Muscle of arm (tissue), 14 donors: ENCODE measurements at places on chromosomes 11 and 22.

DNA sequence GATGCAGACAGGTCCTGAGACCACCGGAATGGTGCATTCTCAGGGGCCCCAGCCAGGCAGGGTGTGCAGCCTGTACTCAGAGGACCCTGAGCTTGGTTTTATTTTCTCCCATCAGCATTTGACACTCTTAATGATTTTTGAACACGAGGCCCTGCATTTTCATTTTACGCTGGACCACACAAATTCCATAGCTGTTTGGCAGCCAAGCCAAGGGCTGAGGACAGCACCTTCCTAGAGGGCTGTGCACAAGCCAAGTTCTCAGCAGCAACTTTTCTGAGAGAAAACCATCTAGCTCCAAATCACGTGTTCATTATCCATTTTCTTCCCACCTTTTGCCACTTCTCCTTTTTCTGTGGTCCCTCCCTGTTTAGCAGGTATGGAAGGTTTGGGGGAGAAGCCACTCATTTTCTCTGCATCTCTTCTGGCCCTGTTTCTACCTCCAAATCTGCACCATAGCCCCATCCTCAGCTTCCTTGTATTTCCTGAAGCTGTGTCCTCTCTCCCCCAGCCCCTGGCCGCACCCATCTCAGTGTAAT, 60.4 kb downstream of the TRAF6 start:
- no peak for DNase-seq

DNA sequence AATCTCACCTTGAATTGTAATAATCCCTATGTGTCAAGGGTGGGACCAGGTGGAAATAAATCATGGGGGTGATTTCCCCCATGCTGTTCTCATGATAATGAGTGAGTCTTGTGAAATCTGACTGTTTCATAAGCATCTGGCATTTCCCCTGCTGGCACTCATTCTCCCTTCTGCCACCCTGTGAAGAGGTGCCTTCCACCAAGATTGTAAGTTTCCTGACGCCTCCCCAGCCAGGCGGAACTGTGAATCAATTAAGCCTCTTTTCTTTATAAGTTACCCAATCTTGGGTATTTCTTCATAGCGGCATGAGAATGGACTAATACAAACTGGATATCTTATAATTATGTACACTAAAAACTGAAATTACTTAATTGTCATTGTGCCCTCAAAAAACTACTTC, 189.2 kb upstream of the API5 start:
- DNase-seq, result no peak

DNA sequence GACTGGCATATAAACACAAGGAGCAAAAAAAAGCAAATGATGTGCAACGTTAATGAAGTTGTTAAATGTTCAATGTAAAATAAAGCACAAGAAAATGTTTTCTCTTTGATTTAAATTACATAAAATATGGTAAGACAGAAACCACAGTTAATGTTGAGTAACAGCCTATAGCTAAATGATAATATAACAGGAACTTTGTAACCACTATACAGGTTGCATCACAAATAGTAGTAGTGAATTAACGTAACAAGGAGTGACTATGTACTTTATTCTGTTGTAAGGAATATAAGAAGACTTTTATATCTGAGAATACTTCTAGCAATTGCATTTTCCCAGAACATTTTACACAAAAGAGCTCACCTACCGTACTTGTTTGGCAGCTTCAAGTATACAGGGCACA, 16.9 kb downstream of the SAAL1 start:
- no peak for DNase-seq

- DNase-seq, result peak; percentile 75
These were observed 78.8 kb upstream of the BID start for GRCh38 chr22:17853073-17853472.

- no peak for DNase-seq
These were observed 1062.3 kb downstream of the LRRC4C start for GRCh38 chr11:40397141-40397540.

- DNase-seq, result no peak
These were observed 38.5 kb upstream of the RIC3 start for GRCh38 chr11:8207080-8208000.

DNA sequence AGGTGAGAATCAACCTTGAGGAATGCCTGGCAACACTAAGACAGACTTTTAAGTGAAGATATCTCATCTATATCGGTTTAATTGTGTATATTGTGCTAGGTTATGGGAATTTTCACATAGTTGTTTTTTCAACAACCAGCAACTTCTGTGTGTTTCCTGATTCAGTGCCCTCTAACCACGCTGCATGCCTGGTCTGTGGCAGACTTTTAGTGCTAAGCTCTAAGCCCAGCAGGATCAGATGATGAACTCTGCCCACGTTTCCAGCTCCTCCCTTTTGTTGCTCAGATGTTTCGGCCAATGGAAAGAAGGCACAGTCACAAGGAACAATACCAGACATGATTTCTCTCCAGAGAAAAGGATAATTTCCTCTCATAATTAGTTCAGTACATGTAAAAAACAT, 1.4 kb upstream of the VWA5A start:
- DNase-seq, result no peak

DNA sequence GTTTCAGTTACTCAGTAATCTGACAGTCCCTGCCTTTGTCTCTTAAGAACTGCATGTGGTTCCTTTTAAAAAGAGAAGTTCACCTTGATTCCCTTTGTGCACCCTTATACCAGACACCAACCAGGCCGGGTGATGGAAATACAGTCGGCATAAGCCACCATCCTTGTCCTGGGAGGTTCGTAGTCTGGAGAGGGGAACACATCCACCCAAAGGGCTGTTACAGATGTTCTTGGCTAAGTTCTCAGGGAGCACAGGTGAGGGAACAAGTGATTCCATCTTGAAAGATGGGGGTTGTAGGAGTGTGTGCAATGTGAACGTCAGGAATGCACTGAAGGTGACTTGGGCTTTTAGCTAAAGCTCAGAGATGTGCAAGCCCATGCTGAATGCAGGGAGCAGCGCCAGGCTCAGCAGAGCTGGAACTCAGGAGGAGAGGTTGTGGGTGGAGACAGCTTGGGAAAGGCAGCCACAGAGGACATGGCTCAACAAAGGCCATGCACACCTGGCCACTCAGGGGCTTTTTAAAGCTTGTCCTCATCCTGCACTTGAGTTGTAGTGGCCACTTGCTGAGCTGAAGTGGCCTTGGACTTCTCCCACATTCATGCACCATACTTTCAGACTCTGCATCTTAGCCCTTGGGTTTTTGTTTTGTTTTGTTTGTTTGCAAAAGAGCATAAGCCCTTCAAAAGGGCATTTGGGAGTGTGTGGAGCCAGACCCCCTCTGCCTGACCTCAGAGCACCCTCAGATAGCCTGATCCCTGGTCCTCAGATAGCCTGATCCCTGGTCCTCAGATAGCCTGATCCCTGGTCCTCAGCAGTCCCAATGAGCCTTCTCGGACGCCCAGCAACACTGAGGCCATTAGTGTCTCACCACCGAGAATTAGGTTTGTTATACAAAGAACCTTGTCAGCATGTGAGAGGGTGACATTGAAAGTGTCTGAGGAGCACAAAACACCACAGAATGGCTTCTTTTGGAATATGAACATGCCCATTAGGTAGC, 12.7 kb upstream of the TMA7B start:
- DNase-seq, result no peak

GRCh38 chr22:42214633-42215415, 55.6 kb downstream of the TCF20 start:
- no peak for DNase-seq

DNA sequence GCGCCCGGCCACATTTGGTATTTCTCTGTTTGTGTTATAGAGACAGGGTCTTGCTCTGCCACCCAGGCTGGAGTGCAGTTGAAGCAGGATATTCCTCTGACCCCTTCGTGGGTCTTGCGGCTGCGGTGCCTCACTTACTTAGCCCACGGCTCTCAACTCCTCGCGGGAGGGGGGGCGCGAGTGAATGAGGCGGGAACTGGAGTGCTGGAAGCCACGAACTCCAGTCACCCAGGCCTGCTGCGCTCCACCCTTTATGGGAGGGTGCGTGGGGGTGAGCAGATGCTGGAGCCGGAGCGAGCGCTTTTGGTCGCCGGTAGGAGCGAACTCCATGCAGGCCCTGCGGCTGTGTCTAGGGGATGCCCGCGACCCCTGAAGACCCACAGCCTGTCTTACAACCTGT, 1.8 kb downstream of the C11orf54 start:
- DNase-seq, result no peak

- DNase-seq, result no peak
These were observed 17.9 kb upstream of the YPEL1 start for GRCh38 chr22:21753374-21754111.

GRCh38 chr11:45597097-45597496, 68.3 kb downstream of the CHST1 start:
- DNase-seq, result no peak

DNA sequence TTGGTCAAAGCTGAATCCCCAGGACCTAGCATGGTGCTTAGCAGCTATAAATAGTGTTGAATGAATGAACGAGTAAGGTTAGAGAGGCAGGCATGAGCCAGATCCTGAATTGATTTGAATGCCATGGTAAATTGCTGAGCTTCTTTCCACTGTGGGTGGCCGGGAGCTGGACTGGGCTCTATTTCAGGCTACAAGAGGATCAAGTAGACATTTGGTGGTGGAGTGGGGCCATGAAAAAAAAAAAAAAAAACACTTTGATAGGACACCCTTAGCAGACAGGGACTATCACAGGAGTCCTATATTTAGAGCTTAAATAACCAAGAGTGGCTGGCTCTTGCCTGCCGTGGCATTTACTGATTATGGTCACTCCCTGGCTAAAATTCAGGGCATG, 77.6 kb downstream of the MIAT start:
- DNase-seq, result no peak

DNA sequence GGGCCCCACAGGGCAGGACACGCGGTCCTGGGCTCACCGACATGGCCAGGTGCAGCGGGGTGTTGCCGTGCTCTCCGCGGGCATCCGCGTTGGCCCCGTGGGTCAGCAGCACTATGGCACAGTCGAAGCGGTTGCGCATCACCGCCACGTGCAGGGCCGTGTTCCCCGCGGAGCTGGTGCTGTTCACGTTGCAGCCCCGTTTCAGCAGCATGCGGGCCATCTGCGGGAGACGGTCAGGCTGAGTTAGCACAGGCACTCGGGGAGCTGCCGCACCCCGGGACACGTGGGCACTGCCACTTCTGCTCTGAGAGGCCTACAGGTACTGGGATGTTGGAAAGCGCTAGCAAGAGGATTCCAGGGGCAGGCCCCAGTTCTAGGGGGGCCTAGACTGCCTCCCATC, 22.3 kb upstream of the BAIAP2L2 start:
- DNase-seq, result no peak

- no peak for DNase-seq
These were observed 14.3 kb downstream of the BIRC2 start for GRCh38 chr11:102361086-102362031.

DNA sequence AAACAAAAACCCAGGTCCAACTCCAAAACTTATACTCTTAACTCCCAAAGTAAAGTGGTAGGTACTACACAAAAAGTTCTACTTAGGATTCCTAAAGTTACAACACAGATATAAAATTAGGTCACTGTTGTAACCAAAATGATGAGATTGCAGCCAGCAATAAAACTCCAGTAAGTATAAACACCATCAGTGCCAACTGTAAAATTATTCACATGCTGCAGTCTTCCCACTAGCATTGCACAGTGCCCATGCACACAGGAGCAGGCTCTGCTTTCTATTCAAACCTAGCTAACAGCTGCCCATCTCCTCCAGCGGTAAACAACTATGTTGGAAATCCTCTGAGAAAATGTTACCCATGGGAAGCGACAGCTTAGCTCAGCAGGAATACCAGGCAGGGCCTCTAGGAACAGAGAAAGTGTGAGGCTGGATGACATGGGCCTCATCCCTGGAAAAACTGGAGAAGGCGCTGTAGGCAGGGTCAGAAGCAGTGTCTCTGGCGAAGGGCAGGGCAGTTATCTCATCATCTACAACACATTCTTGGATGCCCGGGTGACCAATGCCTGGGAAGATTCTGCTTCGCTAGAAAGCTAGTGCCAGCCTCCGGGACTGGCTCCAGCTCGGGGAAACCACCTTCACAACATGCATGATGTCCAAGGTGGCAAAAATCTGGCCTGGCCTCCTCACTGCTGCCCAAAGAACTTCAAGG, 9.1 kb downstream of the CPT1A start:
- DNase-seq, result no peak

DNA sequence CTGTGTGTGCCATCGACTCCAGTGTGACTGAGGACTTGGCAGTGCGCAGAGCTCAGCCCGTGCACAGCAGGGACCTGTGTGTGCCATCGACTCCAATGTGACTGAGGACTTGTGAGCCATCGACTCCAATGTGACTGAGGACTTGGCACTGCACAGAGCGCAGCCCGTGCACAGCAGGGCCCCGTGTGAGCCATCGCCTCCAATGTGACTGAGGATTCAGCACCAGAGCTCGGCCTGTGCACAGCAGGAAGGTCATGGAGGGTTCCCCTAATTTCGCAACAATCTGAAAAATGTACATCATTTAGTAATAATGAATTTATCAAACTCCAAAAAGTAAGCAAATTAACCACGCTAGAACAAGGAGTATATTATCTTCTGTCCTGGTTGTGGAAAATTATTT, 348.3 kb upstream of the B3GAT1 start:
- no peak for DNase-seq

DNA sequence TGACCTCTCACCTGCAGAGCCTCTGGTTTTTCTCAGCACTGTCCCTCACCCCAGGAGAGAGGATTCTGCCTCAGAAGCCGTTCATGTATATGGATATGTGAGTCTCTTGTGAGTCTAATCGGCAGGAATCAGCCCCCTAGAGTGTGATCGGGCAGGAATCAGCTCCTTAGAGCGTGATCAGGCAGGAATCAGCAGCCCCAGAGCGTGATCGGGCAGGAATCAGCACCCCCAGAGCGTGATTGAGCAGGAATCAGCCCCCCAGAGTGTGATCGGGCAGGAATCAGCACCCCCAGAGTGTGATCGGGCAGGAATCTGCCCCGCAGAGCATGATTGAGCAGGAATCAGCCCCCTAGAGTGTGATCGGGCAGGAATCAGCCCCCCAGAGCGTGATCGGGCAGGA, 80.0 kb upstream of the EIF3D start:
- no peak for DNase-seq

- no peak for DNase-seq
These were observed 688 bp downstream of the PTS start for GRCh38 chr11:112226831-112227401.

- DNase-seq, result no peak
These were observed 6.4 kb upstream of the JAM3 start for GRCh38 chr11:134062265-134063123.

GRCh38 chr11:79390477-79390876, 50.4 kb downstream of the TENM4 start:
- no peak for DNase-seq

GRCh38 chr11:106961518-106961917, 56.8 kb downstream of the GUCY1A2 start:
- DNase-seq, result no peak

DNA sequence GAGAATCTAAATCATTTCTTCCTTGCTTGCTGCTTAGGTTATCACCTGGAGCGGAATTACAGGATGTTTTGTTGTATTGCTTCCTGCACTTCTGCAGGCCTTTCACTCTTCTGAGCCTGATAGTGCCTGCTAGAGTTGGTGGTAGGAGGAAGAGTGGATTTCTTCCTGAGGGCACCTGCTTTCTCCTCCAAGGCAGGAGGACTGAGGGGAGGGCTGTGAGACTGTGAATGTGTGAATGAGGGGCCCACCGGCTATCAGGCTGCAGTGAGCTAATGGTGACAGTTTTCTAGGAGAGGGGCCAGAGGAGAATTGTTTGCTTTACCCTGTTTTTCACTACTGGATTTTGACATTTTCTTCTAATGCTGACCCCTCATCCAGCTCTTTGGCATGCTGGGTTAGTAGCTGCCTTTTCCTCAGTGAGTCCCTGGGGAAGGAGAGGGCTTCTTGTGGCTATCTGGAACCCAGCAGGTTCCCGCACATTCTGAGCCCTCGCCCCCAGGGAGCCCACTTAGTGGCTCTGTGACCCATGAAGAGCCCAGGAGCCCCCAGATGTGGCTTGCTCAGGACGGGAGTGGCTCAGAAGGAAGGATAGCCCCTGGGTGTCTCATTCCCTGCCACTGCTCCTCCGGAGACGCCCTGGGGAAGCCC, 39.1 kb downstream of the DIXDC1 start:
- no peak for DNase-seq
